ENCODE measurements at places on chromosomes 5 and 9.

DNA sequence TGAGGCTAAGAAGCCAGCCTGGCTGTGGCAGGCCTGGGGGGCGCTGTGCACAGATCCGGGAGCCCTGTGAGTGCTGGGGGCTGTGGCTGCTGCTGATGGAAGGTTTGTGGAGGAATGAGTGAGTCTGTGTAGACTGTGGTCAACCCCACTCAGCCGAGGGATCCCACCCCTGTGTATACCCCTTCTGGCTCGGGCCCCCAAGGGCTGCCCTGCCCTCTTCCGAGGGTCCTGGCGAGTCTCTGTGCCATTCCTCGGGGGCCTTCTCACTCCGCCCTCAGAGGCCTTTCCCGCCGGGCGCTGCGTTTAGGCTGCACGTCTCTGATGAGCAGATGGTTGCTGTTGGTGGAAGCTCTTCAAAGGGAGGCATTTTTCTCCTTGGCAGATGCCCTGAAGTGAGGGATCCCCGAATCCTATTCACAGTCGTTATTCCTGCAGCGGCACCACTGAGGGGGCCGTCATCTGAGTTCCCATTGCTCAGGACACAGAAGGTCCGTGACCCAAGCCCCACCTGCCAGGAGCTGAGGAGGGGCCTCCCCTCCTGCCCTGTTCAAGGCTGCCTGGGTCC, 94.1 kb downstream of the RXRA start:
- no peak for DNase-seq

GRCh38 chr5:110653231-110653970, 73.1 kb downstream of the TMEM232 start:
- no peak for DNase-seq

DNA sequence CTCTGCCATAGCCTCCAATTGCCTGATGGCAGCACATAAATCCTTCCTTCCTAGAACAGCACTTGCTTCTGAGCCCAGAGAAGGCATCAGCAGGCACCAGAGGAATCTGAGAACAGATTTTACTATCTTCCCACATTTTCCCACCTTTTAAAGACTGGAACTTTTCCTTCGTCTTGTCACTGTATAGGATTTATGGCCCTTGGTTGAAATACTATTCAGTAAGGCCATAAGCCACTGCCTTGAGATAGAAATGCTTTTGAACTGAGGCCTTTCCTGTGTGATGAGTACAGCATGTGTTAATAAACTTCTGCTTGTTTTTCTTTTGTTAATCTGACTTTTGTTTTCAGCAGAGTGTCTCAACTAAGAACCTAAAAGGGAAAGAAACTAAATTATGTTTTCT, 84.3 kb downstream of the MRPS27 start:
- no peak for DNase-seq

DNA sequence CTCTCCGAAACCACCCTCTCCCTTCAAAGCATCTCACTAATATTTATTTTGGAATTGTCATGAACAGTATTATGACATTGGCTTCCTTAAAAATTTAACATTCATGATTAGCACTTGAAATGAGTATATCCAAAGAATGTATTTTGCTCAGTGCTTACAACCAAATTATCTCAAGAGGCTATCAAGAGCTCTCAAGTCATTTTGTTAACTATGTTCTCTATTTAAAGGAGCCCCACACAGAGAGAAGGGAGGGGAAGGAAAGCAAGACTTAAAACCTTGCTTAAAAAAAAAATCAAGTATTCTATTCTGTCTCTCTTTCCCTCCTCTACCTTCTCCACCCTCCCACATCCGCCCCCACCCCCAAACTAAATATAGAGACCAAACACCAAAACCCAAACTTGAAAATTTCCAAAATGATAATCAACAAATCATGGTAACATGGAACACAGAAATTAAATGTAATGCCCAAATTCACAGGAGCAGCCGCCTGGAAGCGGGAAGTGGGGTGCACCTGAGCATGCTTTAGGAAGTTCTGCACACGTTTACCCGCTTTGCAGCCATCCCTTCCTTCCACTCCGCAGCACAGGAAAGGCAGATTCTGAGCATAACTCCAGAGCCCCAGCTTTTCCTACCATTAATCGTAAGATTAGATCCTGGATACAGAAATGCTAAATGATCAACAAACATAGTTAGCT, 66.9 kb downstream of the EBF1 start:
- no peak for DNase-seq

DNA sequence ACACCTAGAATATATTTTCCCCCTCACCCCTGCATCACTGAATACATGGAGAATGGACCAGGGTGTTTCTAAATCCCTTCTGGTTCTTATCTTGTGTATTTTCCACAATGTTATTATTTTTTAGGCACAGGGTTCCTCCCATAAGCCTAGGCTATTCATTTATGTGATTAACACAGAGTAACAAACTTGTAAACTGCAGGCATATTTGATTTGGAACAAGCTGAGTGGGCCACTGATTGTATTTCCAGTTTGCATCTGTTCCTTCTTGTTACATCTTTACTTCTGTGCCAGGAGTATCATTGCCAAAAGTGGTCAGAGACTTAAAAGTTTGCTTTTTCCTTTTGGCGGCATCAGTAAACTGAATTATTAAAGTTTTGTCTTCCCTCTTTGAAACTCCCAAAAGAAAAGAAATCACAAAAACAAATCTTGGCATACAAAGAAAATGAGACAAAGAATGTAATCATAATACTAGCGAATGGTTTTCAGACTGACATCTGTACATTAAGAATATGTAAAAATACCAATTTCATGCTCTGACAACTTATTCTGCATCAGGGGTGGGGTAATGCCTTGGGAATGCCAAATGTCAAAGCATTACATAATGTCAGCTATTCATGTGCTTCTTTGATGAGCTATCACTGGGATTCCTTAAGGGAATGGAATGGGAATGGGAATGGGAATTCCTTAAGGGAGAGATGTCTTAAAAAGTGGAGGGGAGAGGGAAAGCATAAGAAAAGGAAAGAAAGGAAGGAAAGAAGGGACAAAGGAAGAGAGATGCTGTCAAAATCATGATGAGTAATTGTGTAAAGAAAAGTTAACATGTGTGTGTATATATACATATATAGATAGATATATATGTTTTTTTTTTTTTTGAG, 22.2 kb upstream of the PAX5 start:
- no peak for DNase-seq

DNA sequence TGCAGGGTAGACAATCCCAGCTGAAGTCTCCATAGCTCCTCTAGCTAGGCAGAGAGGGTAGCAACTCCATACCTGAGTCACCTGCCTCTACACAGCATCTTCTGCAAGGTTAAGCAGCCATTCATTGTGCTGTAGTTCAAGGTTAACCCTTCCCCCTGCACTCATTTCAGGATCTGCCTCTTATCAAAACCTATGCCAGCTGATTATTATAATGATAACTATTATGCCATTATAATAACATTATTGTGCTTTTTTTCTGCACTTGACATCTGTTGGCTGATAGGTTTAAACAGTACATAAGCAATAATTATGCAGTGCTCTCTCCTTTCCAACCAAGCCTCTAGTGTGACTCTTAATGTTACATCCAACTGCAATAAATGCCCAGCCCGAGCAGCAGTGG, 17.3 kb downstream of the SIL1 start:
- DNase-seq: no peak

DNA sequence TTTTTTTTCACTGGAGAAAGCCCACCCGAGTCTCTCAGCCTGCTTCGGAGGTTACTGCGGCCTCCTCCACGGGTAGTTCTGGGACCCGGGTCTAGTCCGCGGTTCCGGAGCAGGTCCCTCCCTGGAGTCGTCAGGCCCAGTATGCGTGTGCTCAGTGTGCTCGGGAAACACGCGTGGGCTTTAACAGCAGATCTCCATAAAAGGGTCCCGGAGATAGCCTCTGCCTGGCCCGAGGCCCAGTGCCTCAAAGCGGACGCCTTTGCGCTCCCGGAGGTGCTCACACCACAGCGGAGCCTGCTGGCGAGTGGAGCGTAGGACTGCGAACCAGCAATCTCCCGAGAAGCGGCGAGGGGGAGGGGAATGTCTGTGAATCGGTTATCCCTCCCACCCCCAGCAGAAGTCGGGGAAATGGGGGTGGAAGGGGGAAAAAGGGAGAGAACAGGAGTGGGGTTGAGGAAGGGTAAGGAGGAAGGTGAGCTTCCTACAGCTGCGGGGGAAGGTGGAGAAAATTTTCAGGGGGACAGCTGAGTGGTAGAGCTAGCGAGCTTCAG, 28.7 kb downstream of the CDKN2A start:
- peak; percentile 73 for DNase-seq

DNA sequence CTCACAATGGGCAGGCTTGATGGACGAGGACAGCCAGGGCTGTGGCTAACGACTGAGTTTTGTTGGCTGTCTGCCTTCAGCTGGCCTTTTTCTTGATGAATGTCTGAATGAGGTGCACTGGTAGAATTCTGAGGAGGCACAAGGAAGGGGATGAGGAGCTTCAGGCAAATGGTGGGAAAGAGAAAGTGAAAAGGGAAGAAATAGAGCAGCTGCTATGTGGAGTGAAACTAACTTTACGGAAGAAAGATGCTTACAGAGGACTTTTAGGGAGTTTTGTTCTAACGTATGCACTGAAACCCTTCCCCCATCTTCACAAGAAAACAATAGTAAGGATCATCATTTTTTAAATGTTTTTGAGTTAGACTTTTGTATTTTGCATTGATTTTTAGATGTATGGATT, 45.3 kb downstream of the OR2K2 start:
- DNase-seq: peak; percentile 80

DNA sequence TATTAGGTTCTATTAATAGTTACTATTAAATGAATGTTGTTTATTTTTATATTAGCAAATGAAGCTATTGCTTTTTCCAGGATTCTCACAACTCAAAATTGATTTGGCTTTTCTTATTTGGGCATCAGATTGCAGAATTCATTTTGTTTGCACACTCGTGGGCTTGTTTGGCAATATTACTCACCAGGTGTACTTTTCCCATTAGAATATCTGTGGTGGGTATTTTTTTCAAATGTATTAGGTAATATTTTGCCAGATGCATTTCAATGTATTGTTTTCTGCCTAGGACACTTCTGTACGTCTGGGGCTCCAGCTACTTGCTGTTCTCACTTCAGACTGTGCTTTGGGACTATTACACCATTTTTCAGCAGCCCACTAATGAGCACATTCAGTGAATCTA, 108.0 kb upstream of the GHR start:
- no peak for DNase-seq

DNA sequence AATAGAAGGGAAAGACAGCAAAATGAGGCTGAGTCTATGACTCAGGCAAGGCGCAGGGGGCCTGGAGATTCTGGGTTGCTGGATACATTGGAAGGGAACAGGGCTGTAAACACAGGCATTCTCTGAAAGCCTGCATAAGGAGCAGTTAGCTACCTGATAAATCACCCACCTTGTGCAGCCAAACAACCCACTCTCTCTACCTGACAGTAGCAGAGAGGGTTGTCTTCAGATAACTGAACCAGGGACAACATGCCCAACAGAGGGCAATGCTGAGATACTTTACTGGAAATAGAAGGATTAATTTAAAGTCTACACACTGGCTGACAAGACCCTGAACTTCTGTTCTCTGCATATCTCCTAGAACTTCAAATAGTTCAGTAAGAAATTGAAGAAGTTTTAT, 161.6 kb downstream of the KCTD16 start:
- DNase-seq: no peak

- peak; percentile 75 for DNase-seq
Observed at GRCh38 chr9:127163409-127163808, 41.0 kb upstream of the ANGPTL2 start.

- no peak for DNase-seq
Observed at GRCh38 chr5:131649161-131649560, 14.1 kb upstream of the RAPGEF6 start.

GRCh38 chr5:172542651-172543131, 88.4 kb upstream of the SH3PXD2B start:
- DNase-seq: no peak

GRCh38 chr5:606061-606460, 6.1 kb upstream of the CEP72 start:
- DNase-seq: no peak

- DNase-seq: no peak
Observed at GRCh38 chr5:42021923-42022322, 96.8 kb downstream of the FBXO4 start.

GRCh38 chr9:34927061-34927460, 31.0 kb upstream of the PHF24 start:
- no peak for DNase-seq

DNA sequence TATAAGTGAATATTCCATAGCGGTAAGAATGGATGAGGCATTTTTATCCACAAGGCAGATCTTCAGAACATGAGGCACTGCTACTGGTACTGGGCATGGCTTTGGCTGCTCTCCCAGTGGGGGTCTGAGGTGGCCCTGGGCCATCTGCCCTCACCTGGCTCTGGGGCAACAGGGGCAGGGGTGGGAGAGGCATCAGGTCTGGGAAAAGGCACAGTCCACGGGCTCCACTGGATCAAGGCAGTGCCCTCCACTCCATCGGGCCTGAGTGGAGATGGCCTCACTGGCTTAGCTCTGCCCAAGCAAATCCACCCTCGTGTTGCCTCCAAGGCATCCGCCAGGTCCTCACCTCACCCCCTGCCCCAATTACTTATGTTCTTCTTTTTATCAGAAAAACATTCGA, 10.9 kb upstream of the NKD2 start:
- no peak for DNase-seq

DNA sequence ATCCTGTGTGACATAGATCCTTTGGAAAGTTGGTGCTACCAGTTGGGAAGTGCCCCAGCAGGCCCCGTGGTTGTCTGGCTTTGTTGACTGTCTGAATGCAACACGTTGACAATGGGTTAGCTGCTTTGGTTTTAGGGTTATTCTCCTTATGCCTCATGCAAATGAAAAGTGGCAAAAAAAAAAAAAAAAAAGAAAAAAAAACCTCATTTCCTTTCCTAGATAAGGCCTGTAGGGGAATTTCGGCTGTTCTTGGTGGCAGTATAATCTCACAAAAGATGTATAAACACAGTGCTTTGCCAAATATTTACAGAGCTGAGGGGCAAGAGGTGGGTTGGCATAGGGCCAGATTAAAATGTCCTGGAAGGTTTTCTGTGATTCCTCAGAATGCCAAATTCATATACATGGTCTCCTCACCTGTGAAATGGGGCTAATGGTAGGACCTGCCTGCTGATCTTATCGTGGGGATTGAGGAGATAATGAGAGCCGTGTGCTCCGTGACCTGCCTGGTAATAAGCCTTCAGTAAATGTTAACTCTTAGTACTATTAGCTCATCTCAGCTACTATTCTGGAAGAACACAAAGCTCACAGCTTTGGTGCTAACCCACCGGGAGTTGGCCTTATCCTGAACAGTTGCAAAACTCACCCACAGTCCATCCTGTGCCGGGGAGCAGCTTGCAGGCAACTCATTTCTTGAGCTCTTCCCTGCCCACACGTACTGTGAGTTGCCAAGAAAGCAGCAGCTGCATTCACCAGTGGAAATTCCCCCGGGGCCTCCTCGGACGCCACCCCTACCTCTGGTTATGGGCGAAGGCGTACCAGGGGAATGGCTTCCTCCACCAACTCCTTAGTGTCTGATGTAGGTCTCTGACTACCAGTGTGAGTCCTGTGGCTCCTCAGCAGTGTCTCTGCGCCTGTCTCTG, 220.3 kb downstream of the NR3C1 start:
- peak; percentile 53 for DNase-seq

Data from inflammatory macrophage treated with lipopolysaccharide for 4 hours (primary cell).